ENCODE measurements at places on chromosomes 4 and X.

DNA sequence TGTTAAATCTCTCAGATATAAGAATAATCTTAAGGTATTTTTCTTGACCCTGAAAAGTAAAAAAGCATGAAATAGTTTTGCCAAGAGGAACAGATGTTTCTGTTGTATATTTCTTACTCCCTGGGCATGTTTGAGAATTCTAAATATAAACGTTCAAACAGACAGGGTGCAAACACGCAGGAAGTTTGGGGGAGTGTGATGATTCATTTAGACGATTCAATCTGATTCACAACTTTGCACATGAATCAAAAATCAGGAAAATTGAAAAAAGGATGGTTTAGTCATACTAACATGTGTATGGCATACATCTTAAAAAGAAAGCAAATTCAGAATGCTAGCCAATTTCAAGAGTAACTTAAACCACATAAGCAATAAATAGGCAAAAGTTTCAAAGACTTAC is 340.3 kb upstream of the GRID2 start:
- no peak for DNase-seq

GRCh38 chr4:187666034-187666433 is 329.5 kb upstream of the ZFP42 start:
- DNase-seq: no peak

- no peak for DNase-seq
Measured at GRCh38 chr4:182847576-182848450, 69.4 kb downstream of the DCTD start.

DNA sequence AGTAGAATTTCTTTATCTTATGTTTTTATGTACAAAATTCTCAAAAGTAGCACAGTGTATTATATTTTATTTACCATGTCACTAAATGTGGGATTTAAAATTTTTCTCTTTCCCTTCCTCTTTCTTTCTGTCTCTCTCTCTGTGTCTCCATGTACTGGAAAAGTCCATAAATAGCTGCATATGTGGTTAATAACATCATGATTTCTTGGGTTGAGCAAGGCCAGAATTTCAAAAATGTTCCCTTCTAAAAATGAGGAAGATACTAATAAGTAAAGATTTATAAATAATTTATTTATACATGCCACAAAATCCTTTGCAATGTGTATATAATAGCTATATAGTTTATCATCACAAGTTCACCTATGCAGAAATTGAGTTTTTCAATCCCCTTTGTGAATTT is 29.1 kb upstream of the DKK2 start:
- DNase-seq: no peak

Data from GDM1 (cell line).